ENCODE measurements at places on chromosomes 12 and 14.

DNA sequence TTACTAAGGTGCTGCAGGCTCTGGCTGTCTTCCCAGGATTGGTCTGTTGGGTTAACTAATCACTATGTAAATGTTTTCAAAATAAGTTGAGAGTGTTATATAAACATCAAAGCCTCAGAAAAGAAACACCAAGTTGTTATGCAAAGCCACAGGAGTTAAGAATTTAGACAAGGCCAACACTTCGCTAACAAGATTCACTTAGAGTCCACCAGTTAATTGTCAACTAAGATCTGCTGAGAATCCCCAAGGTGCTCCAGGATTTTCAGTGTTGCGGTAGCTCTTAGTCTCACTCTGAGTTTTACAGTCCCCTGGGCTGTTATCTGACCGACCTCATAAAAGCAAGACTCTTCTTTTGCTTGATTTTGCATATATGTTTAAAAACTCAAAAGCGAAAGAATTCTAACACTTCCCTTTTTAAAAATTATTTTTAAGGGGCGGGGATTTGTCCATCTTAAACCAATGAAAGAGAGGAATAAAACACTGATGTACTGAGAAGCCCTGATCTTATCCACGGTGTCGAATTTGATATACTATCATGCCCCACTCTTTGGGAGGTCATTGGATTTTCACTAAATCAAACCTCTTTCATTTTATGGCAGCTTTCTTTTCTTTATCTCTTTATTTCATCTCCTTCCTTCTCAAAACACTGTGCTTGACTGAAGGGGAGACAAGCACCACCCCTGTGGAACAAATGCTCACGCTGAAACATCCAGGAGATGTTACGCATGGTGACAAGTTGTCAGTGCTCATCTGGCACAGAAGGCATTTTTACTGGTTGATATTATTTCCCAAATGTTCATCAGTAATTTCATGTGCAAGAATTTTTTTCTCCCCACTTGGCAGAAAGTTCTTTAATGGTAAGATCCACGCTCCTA, 7.0 kb downstream of the NIN start:
- no peak for DNase-seq

- DNase-seq = no peak
Observed at GRCh38 chr14:30211326-30211725, 283.7 kb upstream of the PRKD1 start.

- DNase-seq = no peak
Observed at GRCh38 chr14:22337938-22338337, 251.1 kb downstream of the DAD1 start.

GRCh38 chr12:122825773-122826724, 9.2 kb upstream of the HIP1R start:
- peak; percentile 34 for DNase-seq

GRCh38 chr14:35965400-35965799, 139.3 kb downstream of the BRMS1L start:
- DNase-seq = no peak

GRCh38 chr12:70962226-70962794, 41.8 kb upstream of the PTPRR start:
- DNase-seq = no peak

GRCh38 chr14:67577909-67578749, 21.9 kb downstream of the PIGH start:
- no peak for DNase-seq

GRCh38 chr12:124684496-124684895, 117.1 kb upstream of the NCOR2 start:
- DNase-seq = no peak

DNA sequence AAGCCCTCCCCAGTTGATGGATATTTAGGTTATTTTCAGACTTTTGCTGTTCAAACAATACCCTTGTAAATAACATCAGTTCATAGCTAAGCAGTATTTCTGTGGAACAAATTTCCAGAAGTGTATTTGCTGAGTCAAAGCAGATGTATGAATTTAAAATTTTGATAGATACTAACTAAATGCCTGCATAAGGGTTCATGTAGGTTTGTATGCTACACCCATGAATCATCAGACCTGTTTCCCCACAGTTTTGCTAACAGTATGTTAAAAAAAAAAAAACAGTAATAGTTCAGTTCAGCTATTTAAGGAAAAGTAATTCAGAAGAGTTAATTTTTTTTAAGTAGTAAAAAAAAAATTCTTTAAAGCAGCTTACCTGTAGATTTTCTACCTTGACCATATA, 236.1 kb upstream of the DIO2 start:
- DNase-seq = no peak

DNA sequence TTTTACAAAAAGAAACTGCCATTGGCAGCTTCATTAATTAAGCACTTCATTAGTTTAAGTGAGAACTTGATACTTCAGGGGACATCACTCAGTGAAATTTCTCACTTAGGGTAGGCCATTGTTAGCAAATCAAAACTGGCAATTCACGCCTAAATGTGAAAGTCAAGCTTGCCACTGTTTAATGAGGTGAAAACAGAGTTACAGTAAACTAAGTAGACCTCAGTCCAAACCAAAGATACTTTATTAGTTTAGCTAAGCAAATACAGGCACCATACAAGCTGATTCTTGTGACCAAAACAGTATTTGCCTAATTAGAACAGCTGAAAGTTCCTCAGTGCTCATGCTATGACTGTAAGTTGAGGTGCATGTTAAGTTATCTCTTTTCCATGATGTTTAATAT, 176.5 kb upstream of the CPNE8 start:
- DNase-seq = no peak

DNA sequence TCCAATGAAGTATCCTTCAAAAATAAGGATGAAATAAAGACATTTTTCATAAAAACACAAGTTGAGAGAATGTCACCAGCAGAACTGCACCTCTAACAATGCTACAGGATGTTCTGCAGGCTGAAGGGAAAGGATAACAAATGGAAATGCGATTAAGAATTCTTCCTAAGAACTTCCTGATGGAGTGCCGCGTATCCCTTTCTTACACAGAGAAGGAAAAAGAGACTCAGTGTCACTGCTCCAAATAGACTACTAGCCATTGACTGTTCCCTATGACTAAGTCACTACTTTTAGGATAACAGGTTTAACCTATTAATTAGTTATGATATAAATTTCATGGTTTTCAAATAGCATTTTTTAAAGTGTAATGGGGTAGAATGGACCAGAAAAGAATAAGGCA, 3.2 kb downstream of the ANO2 start:
- DNase-seq = no peak

- DNase-seq = no peak
Observed at GRCh38 chr14:89399594-89400068, 17.4 kb downstream of the FOXN3 start.

DNA sequence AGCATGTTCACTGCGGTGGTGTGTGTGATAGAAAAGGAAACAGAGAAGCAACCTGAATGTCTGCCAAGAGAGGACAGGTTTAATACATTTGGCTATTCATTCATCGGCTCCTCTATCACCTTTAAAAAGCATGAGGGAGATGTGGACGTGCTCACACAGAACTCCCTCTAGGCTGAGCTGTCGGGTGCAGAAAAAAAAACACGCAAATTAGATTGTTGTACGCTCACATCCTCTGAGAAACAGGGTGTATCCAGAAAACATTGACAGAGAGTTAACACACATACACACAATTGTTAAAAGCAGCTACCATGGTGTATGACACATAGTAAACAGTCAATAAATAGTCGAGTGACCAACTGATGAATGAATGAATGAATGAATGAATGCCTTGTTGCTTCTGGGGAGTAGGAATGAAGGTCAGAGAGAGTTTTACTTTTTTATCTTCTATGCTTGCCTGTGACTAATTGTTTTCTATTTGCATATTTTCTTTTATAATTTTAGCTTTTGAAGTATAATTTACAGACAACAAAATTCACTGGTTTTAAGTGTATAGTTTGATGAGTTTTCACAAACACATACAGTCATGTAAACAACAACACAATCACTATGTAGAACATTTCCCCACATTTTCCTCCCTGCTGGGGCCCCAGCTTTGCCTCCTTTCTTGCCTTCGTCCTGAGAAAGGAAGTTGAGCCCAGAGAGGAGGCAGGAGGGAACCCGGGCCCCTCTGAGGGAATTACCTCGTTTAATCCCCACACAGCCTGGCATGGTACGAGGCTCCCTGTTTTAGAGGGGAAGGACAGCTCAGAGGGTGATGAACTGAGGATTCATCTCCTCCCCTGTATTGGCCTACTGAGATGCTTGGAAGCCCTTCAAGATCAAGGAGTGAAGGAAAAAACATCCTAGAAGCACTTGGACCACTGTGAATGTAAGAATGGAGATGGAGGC, 19.7 kb upstream of the FAM222A start:
- DNase-seq = no peak

GRCh38 chr12:12207746-12208145, 59.1 kb downstream of the LRP6 start:
- no peak for DNase-seq

DNA sequence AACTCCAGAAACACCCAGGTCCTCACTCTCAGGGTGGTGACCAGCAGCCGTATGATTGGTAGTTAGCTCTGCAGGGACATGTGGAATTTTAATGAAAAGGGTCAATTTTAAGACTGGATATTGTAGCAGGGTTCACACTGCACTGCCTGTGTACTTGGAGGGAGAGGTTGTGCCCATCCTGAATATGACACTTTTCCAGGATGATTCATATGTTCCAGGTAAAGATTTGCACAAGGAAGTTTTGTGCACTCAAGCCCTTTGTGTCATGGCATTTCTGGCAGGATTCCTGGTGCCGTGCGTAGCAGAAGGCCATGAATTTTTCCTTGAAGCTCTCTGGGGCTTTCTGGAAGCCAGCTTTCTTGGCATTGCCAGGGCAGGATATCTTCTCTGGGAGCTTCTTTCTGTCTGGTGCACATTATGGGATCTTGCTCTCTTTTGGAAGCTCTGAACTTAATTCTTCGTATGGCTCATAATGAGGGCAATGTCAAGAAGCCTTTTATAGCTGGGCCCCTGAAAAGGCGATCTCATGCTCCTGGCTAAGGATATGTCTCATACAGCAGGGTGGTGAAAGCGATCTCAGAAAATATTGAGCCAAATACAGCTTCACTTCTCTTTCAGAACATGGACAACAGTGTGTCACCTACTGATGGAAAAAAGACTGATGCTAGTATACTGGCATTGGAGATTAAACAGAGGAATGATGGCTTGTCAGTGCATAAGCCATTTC, 1133.9 kb downstream of the AACS start:
- peak; percentile 12 for DNase-seq

GRCh38 chr12:52295663-52296062, 4.3 kb upstream of the KRT81 start:
- no peak for DNase-seq

- DNase-seq = no peak
Observed at GRCh38 chr14:93953739-93954515, 22.4 kb downstream of the ASB2 start.

DNA sequence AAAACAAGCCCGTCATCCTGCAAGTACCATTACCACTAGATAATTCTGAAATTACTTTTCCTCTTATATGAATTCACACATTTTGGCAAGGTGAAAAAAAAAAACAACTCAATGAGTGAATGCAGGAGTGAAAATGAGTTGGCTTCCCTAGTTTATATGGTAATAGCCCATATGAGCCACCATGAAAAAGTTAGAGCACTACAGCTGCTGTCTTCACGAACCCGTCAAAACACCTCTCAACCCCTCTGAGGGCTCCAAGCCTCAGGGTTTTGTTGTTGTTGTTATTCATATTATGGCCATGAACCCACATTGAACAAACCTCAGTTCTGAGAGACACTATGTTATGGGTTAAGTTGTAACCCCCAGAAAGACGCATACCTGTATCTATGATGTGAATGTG, 289.9 kb upstream of the CAND1 start:
- DNase-seq = no peak

GRCh38 chr12:88743946-88744685, 163.8 kb upstream of the KITLG start:
- DNase-seq = no peak

GRCh38 chr12:112855375-112855774, 51.4 kb upstream of the OAS1 start:
- peak; percentile 29 for DNase-seq

DNA sequence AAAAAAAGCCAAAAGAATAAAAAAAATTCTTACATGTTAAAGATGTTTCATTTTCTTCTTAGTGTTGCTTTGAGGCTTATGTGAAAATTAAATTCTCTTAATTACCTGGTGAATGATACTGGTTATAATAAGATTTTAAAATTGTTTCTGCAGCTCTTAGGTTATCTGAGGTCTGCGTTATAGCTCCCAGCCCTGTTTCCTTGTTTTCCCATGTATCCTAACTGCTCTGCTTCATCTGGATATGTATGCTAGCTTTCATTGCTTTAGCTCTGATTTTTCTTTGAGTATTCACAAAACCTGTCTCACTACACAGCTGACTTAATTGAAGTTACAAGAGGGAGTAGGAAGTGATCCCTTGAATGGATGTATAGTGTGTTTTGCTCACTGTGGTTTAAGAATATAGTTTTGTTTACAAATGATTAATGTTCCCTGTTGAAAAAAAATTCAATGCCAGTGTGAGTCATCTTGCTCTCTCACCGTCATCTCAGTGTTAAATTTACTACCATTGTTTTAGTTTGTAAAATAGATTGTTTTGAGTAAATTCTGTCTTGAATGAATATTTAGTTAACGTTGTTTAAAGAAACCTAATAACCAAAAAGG, 26.8 kb downstream of the CPSF6 start:
- peak; percentile 12 for DNase-seq

DNA sequence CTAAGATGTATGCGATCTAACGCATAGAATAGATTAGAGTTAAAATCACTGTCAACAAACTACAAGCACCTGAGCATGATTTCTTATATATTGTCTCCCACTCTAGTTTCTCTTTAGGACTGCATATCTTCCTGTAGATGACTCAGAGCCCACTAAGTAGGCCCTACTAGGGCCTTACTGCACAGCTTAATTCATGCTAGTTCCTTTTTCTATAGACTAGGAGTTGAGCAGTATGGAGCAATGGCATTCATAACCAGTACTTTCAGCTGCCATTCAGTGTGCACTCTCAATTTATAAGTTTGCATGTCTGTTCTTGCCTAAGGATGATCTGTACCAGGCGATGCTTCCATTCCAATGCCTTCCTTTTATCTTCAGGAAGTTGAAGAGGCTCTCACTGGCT, 103.5 kb downstream of the METTL25 start:
- DNase-seq = peak; percentile 28

DNA sequence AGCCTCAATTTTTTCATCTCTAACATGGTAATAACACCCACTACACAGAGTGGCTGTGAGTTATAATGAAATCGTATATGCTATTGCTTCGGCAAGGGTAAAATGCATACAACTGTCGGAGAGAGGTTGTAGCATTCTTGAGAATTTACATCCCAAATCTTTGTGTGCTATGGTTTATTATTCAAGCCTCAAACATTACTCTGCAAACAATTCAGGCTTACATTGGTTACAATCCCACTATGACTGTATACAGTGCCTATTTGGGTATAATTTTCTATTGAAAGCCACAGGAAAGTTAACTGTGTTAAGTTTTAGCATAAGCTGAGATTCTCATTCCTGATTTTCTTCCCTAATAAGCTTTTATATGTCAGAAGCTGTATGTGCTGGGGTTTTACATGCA, 20.6 kb downstream of the SLC35F4 start:
- no peak for DNase-seq

GRCh38 chr12:124276337-124276736, 18.6 kb upstream of the RFLNA start:
- DNase-seq = no peak

- no peak for DNase-seq
Observed at GRCh38 chr12:100868487-100868886, 73.9 kb downstream of the ANO4 start.
